ENCODE measurements at places on chromosomes 2 and 18.
A peak's percentile ranks its signal among the peaks of the same experiment; 100 is the strongest.

DNA sequence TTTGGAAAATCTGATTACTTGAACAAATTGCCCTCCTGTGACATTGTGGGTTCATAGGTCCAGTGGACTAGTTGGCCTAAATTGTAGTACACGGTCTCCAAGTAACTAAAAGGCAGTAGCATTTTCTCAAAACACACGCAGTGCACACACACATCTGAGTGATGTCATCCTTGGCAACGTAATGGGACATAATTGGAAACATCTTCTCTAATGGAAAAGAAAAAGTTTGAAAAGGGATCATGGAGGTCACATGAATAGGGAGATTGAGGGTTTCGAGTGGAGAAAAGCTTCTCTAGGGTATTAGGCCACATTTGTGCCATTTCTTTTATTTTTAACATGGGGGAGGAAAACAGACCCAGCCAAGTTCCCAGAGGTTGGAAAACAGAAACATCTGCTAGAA, 93.3 kb downstream of the MAP4K4 start:
- no peak for DNase-seq

DNA sequence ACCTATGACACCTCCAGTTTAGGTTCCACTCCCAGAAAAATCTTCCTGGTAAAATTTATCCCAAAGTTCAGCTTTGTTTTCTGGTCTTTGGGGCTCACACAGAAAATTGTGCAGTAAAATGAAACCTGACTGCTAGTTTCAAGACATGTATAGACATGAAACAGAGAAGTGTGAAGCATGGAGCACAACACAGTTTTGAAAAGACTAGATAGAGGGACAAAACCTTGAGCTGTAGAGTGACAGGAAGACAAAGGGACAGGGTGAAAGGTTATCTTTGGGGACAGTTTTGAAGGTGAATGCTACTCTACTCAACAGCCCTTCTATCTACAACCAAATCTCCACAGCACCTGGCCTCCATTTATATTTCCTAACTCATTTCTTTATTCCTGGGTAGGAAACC, 352.6 kb downstream of the RBM43 start:
- no peak for DNase-seq

DNA sequence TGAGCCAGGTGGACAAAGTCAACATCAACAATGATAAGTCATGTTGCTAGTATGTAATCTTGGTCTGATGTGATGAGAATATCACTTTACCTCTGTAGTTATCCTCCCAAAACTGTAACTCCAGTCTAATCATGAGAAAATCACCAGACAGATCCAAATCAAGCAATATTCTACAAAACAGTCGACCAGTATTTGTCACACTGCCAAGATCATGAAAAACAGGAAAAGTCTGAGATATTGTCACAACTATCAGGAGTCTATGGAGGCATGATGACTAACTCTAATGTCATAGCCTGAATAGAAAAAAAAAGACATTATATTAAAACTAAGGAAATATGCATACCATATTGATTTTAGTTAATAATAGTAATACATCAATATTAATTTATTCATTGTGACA, 1883.3 kb upstream of the CELF4 start:
- no peak for DNase-seq

- no peak for DNase-seq
Measured at GRCh38 chr18:24990671-24991134, 361.3 kb downstream of the ZNF521 start.

- DNase-seq: no peak
Measured at GRCh38 chr2:226943862-226944620, 108.2 kb downstream of the RHBDD1 start.

DNA sequence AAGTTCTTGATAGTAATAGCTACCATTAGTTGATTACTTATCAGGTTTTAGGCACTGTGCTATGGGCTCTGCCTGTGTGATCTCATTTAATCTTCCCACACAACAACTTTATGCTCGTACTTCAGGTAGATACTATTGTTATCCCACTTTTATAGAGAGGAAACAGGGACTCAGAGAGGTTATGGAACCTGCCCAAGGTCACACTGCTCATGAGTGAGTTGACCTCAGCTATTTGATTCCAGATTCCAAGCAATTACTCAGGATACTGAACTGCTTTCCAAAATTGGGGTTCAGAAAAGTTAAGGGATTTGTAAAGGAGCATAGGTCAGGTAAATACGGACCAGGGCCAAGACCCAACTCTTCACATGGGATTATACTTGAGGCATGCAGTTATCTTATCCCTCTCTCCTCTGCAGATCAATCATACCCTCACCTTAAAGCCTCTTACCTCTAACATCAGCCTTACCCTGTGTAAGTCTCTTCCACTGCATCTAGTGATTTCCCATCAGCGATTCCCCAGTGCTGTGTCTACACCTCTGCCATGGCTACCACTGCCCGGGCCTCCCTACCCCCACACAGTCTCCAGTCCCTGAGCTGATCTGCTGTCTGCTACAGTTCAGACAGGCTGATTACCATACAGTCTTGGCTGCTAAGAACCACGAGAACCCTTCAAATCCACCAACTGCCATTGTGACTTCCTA, 74.4 kb downstream of the ANTXR1 start:
- no peak for DNase-seq

- no peak for DNase-seq
Measured at GRCh38 chr2:60140185-60140584, 413.3 kb downstream of the BCL11A start.

- DNase-seq: no peak
Measured at GRCh38 chr2:228916416-228917090, 354.5 kb downstream of the PID1 start.

GRCh38 chr2:99808361-99809200, 318.8 kb upstream of the REV1 start:
- no peak for DNase-seq

DNA sequence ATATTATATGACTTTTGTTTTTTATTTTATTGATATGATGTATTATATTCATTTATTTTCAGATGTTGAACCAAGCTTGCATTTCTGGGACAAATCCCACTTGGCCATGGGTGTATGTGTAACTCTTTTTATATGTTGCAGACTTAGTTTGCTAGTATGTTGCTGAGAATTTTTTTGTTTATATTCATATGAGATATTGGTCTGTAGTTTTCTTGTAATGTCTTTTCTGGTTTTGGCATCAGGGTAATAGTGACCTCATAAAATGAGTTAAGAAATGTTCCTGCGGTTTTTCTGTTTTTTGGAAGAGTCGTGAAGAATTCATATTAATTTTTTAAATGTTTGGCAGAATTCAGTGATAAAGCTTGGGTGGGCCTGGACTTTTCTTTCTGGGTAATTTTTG, 88.7 kb downstream of the ASB1 start:
- no peak for DNase-seq

GRCh38 chr2:108403494-108403893, 25.7 kb downstream of the SULT1C4 start:
- DNase-seq: no peak

GRCh38 chr2:231483398-231484329, 19.4 kb upstream of the NCL start:
- peak; percentile 39 for DNase-seq

DNA sequence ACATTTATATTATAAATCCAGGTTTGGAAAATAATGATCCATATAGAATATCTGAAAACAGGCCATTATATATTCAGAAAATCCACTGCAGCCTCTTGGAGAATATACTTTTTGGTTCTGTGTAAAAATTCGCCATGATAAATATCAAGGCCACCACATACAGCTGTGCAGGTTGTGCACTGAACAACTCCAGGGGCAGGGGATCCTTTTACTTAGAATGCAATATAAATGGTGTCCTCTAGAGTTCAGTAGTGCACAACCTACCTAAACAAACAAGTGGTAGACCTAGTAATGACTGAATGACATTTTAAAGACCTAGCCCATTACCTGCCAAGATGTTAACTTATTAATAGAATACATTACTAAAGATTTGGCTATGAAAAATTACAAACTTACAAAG, 22.4 kb downstream of the MOGAT1 start:
- no peak for DNase-seq

DNA sequence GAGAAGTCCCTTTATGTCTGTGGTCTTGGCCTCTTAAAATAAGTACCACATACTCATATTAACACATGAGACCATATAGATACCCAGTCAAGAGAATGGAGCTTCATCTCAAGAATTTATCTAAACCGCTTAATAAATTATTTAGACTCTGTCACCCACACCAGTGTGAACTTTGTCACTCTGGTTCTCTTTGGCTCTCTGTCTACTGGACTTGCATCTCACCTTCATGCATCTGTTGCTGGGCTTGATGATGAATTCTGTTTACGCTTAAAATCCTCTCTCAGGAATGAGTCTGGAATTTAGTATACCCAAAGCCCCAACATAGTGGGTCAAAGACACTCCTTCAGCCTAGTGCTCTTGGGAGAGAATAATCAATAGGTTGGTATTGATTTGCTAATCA, 73.9 kb downstream of the SETBP1 start:
- DNase-seq: no peak

DNA sequence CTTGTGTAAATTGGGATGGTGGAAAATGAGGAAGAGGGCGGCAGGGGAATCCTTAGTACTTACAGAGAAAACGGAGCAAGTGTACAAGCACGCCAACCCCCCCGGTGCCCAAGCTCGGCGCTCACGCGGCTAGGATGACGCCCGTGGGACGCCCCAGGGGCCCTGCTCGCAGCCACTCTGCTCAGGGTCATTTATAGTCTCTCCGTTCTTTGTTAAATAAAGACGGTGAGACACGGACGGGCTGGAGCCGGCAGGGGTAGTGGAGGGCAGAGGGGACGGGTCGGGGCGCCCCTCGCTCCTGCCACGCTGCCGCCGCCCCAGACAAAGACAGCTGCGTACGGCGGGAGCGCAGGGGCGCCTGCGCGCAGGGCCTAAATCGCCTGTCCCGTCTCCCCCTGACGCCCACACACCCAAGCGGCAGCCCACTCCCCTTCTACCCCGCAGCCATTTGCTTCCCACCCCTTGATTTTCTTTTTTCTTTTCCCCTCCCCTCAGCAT, 37.8 kb downstream of the PCBP1 start:
- peak; percentile 77 for DNase-seq

GRCh38 chr2:240993446-240994170, 4.8 kb upstream of the SNED1 start:
- DNase-seq: peak; percentile 16

All from activated T-cell treated with anti-CD3 and anti-CD28 coated beads, Interleukin-2, amount 50 U/mL, for 1 hour (primary cell).